Body of pancreas (tissue), 4 donors: ENCODE measurements at places on chromosomes 2 and 18. TPM values are rescaled to one million over a fixed set of nuclear protein-coding genes. Genes with fewer than 3 reads are reported as not detected.

OTOF gene
- not detected for total RNA-seq

CTAGE1 gene
- total RNA-seq: not detected

GRCh38 chr2:97785818-97786217 lies 72.4 kb downstream of the ZAP70 start:
- H3K4me3 ChIP-seq: no peak overlapping the region
- H3K36me3 ChIP-seq: no peaks in the 10 kb centered on the region
- H3K27ac ChIP-seq: no peak overlapping the region
- H3K4me1 ChIP-seq: no peaks in the 10 kb centered on the region
- H3K27me3 ChIP-seq: no peaks in the 10 kb centered on the region
- no peak for DNase-seq

GRCh38 chr2:223034221-223034975 lies 17.6 kb upstream of the KCNE4 start:
- no peaks in the 10 kb centered on the region for H3K4me1 ChIP-seq
- no peak for DNase-seq
- H3K4me3 ChIP-seq: no peak overlapping the region
- H3K27me3 ChIP-seq: no peaks in the 10 kb centered on the region

DNA sequence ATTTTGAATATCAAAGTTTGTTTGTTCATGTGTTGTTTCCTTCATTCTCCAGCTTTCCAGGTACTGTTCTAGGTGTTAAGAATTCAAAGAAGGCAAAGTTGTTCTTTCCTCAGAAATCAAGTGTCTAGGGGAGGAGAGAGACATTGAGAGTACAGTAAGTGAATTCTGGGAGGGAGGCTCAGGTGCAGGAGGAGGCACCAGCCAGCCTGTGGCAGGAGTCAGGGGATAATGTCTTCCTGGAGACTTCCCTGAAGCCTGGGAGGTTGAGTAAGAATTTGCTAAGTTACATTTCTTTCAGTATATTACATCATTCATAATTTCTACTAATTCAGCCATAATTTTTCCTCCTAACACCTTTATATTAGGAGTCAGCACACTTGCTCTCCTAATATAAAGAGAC lies 462.1 kb downstream of the TDRD15 start:
- DNase-seq: no peak
- no peaks in the 10 kb centered on the region for H3K4me1 ChIP-seq
- H3K27ac ChIP-seq: no peak overlapping the region
- H3K4me3 ChIP-seq: no peak overlapping the region
- no peaks in the 10 kb centered on the region for H3K36me3 ChIP-seq

GRCh38 chr18:46174342-46175041 lies 70.3 kb downstream of the HAUS1 start:
- peaks cover 25% of the 10 kb centered on the region for H3K4me1 ChIP-seq
- peak; percentile 14 for DNase-seq
- peak overlapping the region; percentile 90 for H3K27ac ChIP-seq
- no peaks in the 10 kb centered on the region for H3K27me3 ChIP-seq
- no peaks in the 10 kb centered on the region for H3K36me3 ChIP-seq
- H3K4me3 ChIP-seq: peak overlapping the region; percentile 94

GRCh38 chr18:79224381-79224780 lies 155.2 kb downstream of the ATP9B start:
- H3K4me1 ChIP-seq: no peaks in the 10 kb centered on the region
- H3K36me3 ChIP-seq: no peaks in the 10 kb centered on the region
